ENCODE measurements at places on chromosomes 13 and 19. TPM values are rescaled to one million over a fixed set of nuclear protein-coding genes. Genes with fewer than 3 reads are reported as not detected.

KLK12 gene
- total RNA-seq, result not detected

FAAP24 gene
- total RNA-seq, result 1.3 TPM

TUBA3C gene
- not detected for total RNA-seq

VSTM1 gene
- total RNA-seq, result 0.60 TPM

MUC16 gene
- total RNA-seq, result under 0.01 TPM

TEX29 gene
- total RNA-seq, result 0.42 TPM

RDH8 gene
- total RNA-seq, result not detected

HOOK2 gene
- total RNA-seq, result 79.3 TPM

DNA sequence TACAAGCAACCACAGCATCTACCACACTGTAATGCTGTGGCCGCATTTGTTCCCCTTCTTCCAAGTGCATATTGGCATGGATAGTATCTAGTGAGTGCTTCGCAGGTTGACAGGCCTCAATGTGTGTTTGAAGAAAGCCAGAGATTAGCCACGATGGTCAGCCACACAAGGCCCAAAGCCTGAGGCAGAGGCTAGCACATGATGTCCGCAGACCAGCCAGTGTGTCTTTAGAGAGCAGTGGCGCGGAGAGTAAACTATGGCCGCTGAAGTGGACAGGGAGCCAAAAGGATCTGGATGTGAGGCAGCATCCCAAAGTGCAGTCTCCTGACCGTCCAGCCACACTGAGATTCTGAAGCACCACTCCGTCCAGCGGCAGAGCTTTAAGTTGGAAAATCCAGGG is 36.0 kb downstream of the BRD4 start:
- peak overlapping the region; percentile 25 for H3K27ac ChIP-seq
- H3K4me1 ChIP-seq, result peaks cover 94% of the 10 kb centered on the region
- H3K27me3 ChIP-seq, result no peaks in the 10 kb centered on the region
- peak; percentile 53 for DNase-seq
- no peaks in the 10 kb centered on the region for H3K36me3 ChIP-seq
- H3K4me3 ChIP-seq, result no peak overlapping the region

GRCh38 chr13:64505336-64505910 is 2724.7 kb downstream of the PCDH9 start:
- no peaks in the 10 kb centered on the region for H3K4me1 ChIP-seq
- no peak for DNase-seq
- no peaks in the 10 kb centered on the region for H3K27me3 ChIP-seq
- no peaks in the 10 kb centered on the region for H3K36me3 ChIP-seq

DNA sequence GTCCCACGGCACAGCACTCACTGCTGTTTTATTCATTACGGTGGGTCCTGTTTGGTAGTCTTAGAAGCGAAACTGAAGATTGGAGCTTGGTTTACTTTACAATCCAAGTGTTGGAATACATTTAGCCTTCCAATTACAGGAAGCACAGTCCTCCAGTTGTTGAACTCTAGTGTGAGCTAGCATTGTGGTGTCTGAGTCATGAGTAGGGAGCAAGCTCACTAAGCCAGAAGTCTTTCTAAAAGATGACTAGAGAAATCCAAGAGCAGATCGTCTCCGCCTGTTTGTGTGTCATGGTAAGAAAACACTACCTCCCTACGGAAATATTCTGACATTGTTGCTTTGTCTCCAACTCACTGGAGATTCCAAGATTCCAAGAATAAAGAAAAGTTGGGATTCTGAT is 10.1 kb upstream of the SHISA2 start:
- no peak overlapping the region for H3K4me3 ChIP-seq
- DNase-seq, result no peak
- no peaks in the 10 kb centered on the region for H3K4me1 ChIP-seq

DNA sequence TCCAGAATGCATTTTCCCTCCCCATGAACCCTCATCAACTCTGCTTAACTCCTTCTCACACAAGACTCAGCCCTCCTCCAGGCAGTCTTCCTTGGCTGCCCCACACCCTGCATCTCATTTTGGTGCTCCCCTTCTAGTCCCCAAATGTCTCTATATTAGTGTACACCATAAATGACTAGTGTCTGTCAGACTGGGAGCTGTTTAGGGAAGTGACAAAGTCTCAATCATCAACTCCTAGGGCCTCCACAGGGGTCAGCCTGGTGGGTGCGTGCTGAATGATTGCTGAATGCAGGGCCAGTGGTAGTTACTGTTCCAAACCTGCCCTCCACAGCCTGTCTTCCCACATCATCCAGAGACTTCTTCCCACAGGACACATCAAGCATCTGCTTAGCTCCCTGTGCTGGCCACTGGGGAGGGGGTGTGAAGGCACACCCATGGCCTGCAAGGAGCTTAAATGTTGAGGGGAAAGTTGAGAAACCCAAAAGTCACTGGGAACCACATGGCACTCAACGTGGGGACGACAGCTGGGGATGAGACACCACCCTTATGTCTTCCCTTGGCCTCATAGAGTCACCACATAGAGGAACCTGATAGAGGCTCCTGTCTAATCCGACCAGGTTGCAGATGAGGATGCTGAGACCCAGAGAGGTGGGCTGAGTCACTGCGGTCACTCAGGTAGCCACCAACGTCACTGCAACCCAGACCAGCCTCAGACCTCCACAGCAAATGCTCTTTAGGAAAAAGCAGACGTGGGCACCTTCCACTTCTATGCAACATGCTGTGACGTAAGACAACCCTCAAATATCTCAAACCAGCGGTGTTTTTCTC is 79.3 kb upstream of the TM9SF2 start:
- DNase-seq, result no peak
- no peaks in the 10 kb centered on the region for H3K36me3 ChIP-seq
- H3K4me3 ChIP-seq, result no peak overlapping the region
- peaks cover 17% of the 10 kb centered on the region for H3K27me3 ChIP-seq
- H3K4me1 ChIP-seq, result no peaks in the 10 kb centered on the region
- no peak overlapping the region for H3K27ac ChIP-seq

- no peak overlapping the region for H3K4me3 ChIP-seq
- no peak overlapping the region for H3K27ac ChIP-seq
- no peak for DNase-seq
- no peaks in the 10 kb centered on the region for H3K27me3 ChIP-seq
Measured at GRCh38 chr13:24868874-24869273, 104.9 kb downstream of the RNF17 start.

GRCh38 chr13:93226623-93227279 is at the start of gene GPC6:
TSS of gene GPC6 (plus strand) at chr13:93226807.
- H3K4me3 ChIP-seq, result peak within 1 kb of the TSS; percentile 61
- peaks cover 8% of the 10 kb centered on the region for H3K4me1 ChIP-seq
- H3K27me3 ChIP-seq, result no peaks in the 10 kb centered on the region
- H3K36me3 ChIP-seq, result no peaks in the 10 kb centered on the region
- H3K27ac ChIP-seq, result no peak within 1 kb of the TSS

- DNase-seq, result no peak
- no peak overlapping the region for H3K4me3 ChIP-seq
- H3K36me3 ChIP-seq, result no peaks in the 10 kb centered on the region
- no peaks in the 10 kb centered on the region for H3K4me1 ChIP-seq
- peaks cover 19% of the 10 kb centered on the region for H3K27me3 ChIP-seq
Measured at GRCh38 chr19:8641908-8642547, 11.6 kb downstream of the NFILZ start.

DNA sequence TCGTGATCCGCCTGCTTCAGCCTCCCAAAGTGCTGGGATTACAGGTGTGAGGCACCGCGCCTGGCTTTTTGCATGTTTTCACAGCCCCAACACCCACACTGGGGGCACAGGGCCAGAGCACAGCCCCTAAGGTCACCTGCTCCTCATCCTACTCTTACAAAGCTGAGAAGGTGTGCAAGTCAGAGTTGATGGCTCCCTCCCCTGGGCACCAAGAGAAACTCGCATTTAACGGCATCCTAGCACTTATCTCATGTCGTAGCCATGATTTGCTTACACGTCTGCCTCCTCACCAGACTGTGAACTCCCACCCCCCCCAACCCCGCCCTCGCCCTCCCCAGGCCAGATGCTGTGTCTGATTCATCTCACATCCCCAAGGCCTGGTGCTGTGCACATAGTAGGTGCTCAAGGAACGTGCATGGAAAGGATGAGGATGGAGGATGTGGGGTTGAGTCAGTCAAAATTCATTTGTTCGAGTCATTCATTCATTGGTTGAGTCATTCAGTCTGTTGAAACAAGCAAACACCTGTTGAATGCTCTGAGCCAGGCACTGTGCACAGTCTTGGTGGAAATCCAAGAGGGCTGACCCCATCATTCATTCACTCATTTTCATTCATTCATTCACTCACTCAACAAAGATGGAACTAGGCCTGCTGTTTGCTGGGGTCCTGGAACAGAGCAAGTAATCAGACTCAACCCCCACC is 11.3 kb downstream of the SHANK1 start:
- no peak for DNase-seq
- H3K4me1 ChIP-seq, result no peaks in the 10 kb centered on the region
- H3K27ac ChIP-seq, result no peak overlapping the region

GRCh38 chr13:53042877-53043276 is 14.3 kb downstream of the OLFM4 start:
- no peak for DNase-seq
- H3K36me3 ChIP-seq, result no peaks in the 10 kb centered on the region
- H3K4me3 ChIP-seq, result no peak overlapping the region
- no peak overlapping the region for H3K27ac ChIP-seq

- no peaks in the 10 kb centered on the region for H3K4me1 ChIP-seq
Measured at GRCh38 chr19:33187183-33187540, 7.0 kb upstream of the LRP3 start.

GRCh38 chr13:46761866-46762265 is 35.1 kb downstream of the ESD start:
- DNase-seq, result no peak
- no peak overlapping the region for H3K27ac ChIP-seq
- H3K4me3 ChIP-seq, result no peak overlapping the region
- no peaks in the 10 kb centered on the region for H3K36me3 ChIP-seq
- H3K27me3 ChIP-seq, result no peaks in the 10 kb centered on the region

- H3K27ac ChIP-seq, result no peak overlapping the region
- no peak for DNase-seq
- H3K4me3 ChIP-seq, result no peak overlapping the region
- H3K36me3 ChIP-seq, result no peaks in the 10 kb centered on the region
- peaks cover 8% of the 10 kb centered on the region for H3K4me1 ChIP-seq
- peaks cover 27% of the 10 kb centered on the region for H3K27me3 ChIP-seq
Measured at GRCh38 chr13:19606152-19606551, 27.3 kb upstream of the MPHOSPH8 start.

DNA sequence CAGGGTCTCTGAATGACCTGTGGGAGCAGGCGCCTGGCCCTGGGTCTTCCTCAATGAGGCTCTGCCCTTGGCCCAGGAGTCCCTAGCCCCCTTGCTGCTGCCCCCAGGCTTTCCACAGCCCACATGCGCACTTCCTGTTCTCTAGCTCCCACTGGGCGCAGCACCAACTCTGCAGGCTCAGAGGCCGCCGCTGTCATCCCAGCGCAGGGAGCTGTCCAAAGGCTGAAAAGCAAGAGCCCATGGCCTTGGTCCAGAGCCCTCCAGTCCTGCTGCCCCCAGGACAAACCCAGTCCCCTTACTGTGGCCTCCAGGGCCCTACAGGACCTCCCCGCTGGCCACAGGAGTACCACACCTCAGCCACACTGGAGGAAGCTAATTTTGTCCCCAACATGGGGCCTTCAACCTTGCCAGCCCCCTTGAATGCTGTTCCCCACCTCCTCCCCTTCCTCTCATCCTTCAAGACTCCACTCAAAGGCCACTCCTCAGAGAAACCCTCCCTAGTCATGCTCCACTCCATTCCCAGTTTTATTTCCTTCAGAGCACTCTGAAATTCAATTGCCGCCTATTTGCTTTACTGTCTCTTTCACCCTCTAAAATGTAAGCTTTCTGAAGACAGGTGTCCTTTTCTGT is 8.0 kb upstream of the POU2F2 start:
- H3K27me3 ChIP-seq, result peaks cover 24% of the 10 kb centered on the region
- H3K4me1 ChIP-seq, result no peaks in the 10 kb centered on the region
- no peak overlapping the region for H3K4me3 ChIP-seq
- peak; percentile 59 for DNase-seq

GRCh38 chr13:33204130-33204927 is 81.2 kb downstream of the STARD13 start:
- peak overlapping the region; percentile 21 for H3K4me3 ChIP-seq

GRCh38 chr13:59750860-59751259 is 412.9 kb downstream of the DIAPH3 start:
- no peaks in the 10 kb centered on the region for H3K27me3 ChIP-seq
- no peaks in the 10 kb centered on the region for H3K4me1 ChIP-seq
- H3K27ac ChIP-seq, result no peak overlapping the region

GRCh38 chr19:42081584-42082203 is 5.7 kb downstream of the ZNF574 start:
- H3K27me3 ChIP-seq, result no peaks in the 10 kb centered on the region
- H3K4me3 ChIP-seq, result no peak overlapping the region
- DNase-seq, result no peak
- H3K36me3 ChIP-seq, result peaks cover 35% of the 10 kb centered on the region
- peaks cover 5% of the 10 kb centered on the region for H3K4me1 ChIP-seq
- no peak overlapping the region for H3K27ac ChIP-seq

DNA sequence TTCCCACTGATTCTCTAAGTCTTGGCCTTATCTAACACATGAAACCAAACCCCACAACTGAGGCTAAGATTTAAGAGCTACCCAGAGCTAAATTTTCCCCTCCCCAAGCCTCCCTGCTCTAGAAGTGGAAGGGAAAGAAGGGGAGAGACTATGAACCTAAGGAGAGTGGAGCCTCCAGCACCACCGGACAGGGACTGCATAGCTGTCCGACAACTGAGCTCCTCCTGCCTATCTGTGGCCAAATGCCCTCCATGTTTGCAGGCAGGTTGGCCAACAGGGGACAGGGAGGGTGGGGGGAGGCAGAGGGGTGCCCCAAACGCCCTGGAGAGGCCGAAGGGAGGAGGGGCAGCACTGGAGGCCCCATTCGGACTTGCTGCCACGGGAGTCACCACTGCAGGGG is 6.0 kb upstream of the NAPA start:
- H3K27me3 ChIP-seq, result no peaks in the 10 kb centered on the region
- no peak overlapping the region for H3K27ac ChIP-seq
- DNase-seq, result no peak

DNA sequence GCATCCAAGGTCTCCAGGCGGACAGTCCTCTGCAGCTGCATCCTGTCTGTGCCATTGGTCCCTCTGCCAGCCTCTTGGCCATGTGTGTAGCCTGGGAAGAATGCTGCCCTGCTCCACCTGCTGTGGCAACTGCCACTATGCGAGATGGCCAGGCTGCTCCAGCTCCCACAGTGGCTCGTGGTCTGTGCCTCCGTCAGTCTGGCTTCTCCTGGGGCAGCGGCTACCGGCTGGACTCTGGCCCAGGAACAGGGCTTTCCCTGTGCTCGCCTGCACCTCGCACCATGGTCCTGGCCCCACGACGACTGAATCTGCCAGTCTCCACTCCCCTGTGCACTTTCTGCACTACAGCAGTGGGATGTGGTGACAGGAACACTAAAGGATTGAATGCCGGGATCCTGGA is 26.7 kb upstream of the FFAR2 start:
- no peaks in the 10 kb centered on the region for H3K4me1 ChIP-seq
- no peak overlapping the region for H3K4me3 ChIP-seq
- DNase-seq, result no peak
- no peaks in the 10 kb centered on the region for H3K27me3 ChIP-seq
- no peak overlapping the region for H3K27ac ChIP-seq

DNA sequence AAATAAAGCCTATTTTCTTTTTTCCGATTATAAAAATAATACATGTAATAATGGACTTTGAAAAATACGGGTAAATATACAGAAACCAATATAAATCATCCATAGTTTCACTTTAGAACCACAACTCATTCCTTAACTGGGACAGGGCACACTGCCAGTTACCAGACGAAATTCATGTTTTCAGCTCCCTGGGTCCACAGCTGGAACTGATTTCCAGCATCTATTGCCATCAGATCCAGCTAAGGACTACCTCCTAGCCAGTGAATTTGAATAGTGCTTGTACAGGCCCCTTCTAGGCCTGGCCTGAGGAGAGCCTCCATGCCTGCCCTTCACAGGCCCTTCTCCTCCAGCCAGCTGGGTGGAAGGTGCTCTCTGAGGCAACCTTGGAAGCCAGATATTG is 30.0 kb upstream of the ATP12A start:
- H3K27ac ChIP-seq, result no peak overlapping the region
- H3K4me3 ChIP-seq, result no peak overlapping the region
- no peaks in the 10 kb centered on the region for H3K27me3 ChIP-seq
- H3K4me1 ChIP-seq, result no peaks in the 10 kb centered on the region
- no peaks in the 10 kb centered on the region for H3K36me3 ChIP-seq
- DNase-seq, result no peak
